Colonic mucosa (tissue), 4 donors: ENCODE measurements at places on chromosomes 3 and 15. TPM values are rescaled to one million over a fixed set of nuclear protein-coding genes. Genes with fewer than 3 reads are reported as not detected.

DNA sequence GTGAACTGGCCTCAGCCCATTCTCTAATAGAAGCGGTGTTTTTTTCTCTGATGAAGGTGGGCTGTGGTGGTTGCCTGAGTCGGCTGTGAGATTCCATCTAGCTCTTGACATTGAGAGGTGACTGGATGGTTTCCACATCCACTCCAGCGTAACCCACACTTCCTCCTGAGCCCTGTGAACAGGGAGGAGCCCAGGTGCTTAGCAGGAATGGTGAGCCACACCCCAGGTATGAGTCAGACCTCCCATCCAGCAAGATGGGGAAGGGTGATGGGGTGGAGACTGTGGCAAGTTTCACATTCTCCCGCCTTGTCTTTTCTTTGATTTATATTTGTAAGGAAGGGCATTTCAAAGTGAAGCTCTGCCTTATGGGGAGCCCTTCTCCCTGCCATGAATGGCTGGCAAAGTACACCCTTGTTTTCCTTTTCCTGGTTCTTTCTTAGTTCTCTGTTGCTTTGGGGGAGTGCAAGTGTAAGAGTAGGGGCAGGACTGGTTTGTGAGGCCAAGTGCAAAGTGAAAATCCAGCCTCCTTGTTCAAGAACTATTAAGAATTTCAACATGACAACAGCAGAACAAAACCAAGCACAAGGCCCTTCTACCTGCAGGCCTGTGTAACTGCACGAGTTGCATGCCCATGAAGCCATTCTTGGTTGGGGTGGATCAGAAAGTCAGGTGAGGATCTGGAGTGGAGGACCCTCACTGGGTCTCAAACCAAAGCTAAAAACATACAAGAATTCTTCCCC is 4.6 kb upstream of the TPRG1 start:
- DNase-seq, result peak; percentile 88
- no peaks in the 10 kb centered on the region for H3K4me1 ChIP-seq
- H3K27me3 ChIP-seq, result no peaks in the 10 kb centered on the region
- no peaks in the 10 kb centered on the region for H3K36me3 ChIP-seq
- no peak overlapping the region for H3K4me3 ChIP-seq
- H3K27ac ChIP-seq, result no peak overlapping the region

GRCh38 chr3:126389112-126389793 is 5.5 kb upstream of the CFAP100 start:
- no peaks in the 10 kb centered on the region for H3K4me1 ChIP-seq
- H3K27ac ChIP-seq, result no peak overlapping the region
- H3K27me3 ChIP-seq, result no peaks in the 10 kb centered on the region
- H3K36me3 ChIP-seq, result no peaks in the 10 kb centered on the region

- no peak overlapping the region for H3K4me3 ChIP-seq
- H3K27ac ChIP-seq, result no peak overlapping the region
- no peaks in the 10 kb centered on the region for H3K4me1 ChIP-seq
- no peaks in the 10 kb centered on the region for H3K27me3 ChIP-seq
- DNase-seq, result no peak
- H3K36me3 ChIP-seq, result no peaks in the 10 kb centered on the region
Observed at GRCh38 chr3:143035466-143036211, 34.3 kb downstream of the U2SURP start.

GRCh38 chr3:79162653-79163052 is 605.1 kb downstream of the ROBO1 start:
- no peaks in the 10 kb centered on the region for H3K36me3 ChIP-seq
- H3K4me3 ChIP-seq, result no peak overlapping the region
- no peaks in the 10 kb centered on the region for H3K4me1 ChIP-seq
- no peaks in the 10 kb centered on the region for H3K27me3 ChIP-seq

DNA sequence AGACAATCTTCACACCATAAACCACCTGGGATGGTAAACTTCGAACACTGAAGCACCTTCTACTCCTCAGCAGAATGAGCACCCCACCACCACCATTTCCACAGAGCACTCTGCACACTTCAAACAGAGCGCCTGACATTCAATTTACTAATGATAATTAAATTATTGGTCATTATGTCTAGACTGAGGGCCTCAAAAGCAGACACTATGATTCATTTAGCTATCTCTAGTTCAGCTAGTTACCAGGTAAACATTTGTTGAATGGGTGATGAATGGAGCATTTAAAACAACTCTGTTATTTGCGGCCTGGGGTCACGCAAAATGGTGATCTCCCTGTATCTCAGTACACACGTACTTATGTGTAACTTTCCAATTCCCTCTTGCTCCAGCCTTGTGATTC is 40.9 kb downstream of the ACAP2 start:
- DNase-seq, result no peak
- no peaks in the 10 kb centered on the region for H3K27me3 ChIP-seq
- no peak overlapping the region for H3K27ac ChIP-seq
- H3K36me3 ChIP-seq, result no peaks in the 10 kb centered on the region
- H3K4me3 ChIP-seq, result no peak overlapping the region
- H3K4me1 ChIP-seq, result no peaks in the 10 kb centered on the region

- DNase-seq, result no peak
- H3K27ac ChIP-seq, result peak overlapping the region; percentile 15
- H3K4me1 ChIP-seq, result peaks cover 21% of the 10 kb centered on the region
- no peaks in the 10 kb centered on the region for H3K36me3 ChIP-seq
Observed at GRCh38 chr15:60373327-60373726, 24.5 kb downstream of the ANXA2 start.

DNA sequence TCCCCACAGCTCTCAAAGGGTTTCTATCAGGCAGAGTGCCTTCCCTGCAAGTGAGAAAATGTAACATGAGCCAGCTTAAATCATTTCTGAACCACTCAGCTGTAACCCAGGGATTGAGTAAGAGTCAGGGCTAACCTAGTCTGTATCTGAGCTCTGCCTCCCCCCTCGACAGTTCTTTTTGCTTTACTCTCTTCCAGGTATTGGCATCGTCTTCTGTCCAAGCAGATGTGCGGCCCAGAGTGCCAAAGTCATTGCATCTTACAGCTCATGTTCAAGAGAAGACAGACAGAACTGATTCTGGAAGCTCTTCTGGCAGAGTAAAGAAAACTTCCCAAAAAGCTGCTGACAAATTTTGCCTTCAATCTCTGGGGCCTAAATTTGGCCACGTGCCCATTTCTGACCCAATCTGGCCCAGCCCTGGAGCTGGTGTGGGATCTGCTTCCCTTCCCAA is 74.8 kb downstream of the ABHD5 start:
- no peak for DNase-seq
- H3K27me3 ChIP-seq, result no peaks in the 10 kb centered on the region
- no peaks in the 10 kb centered on the region for H3K4me1 ChIP-seq
- H3K4me3 ChIP-seq, result no peak overlapping the region

- no peak for DNase-seq
- H3K4me1 ChIP-seq, result no peaks in the 10 kb centered on the region
- H3K36me3 ChIP-seq, result no peaks in the 10 kb centered on the region
- no peak overlapping the region for H3K4me3 ChIP-seq
- no peaks in the 10 kb centered on the region for H3K27me3 ChIP-seq
Observed at GRCh38 chr3:141511361-141511760, 24.5 kb downstream of the RASA2 start.

GRCh38 chr3:52006017-52006819 is 10.5 kb upstream of the RPL29 start:
- no peaks in the 10 kb centered on the region for H3K36me3 ChIP-seq
- DNase-seq, result no peak
- H3K27me3 ChIP-seq, result no peaks in the 10 kb centered on the region
- no peaks in the 10 kb centered on the region for H3K4me1 ChIP-seq
- H3K4me3 ChIP-seq, result no peak overlapping the region

GRCh38 chr3:117531078-117531767 is 821.6 kb downstream of the TUSC7 start:
- no peak for DNase-seq
- H3K4me3 ChIP-seq, result no peak overlapping the region
- no peaks in the 10 kb centered on the region for H3K36me3 ChIP-seq
- H3K27me3 ChIP-seq, result no peaks in the 10 kb centered on the region

GRCh38 chr3:129116482-129116946 is 5.1 kb downstream of the RAB43 start:
- H3K4me3 ChIP-seq, result no peak overlapping the region
- H3K27me3 ChIP-seq, result no peaks in the 10 kb centered on the region
- peaks cover 21% of the 10 kb centered on the region for H3K4me1 ChIP-seq
- DNase-seq, result peak; percentile 42
- H3K27ac ChIP-seq, result no peak overlapping the region

GRCh38 chr3:118910332-118910731 is 124.3 kb downstream of the IGSF11 start:
- H3K4me1 ChIP-seq, result no peaks in the 10 kb centered on the region
- H3K27me3 ChIP-seq, result no peaks in the 10 kb centered on the region
- no peak overlapping the region for H3K27ac ChIP-seq
- no peak overlapping the region for H3K4me3 ChIP-seq
- no peaks in the 10 kb centered on the region for H3K36me3 ChIP-seq

GRCh38 chr15:98953968-98954367 is 53.6 kb downstream of the PGPEP1L start:
- no peak for DNase-seq
- no peaks in the 10 kb centered on the region for H3K4me1 ChIP-seq
- H3K27ac ChIP-seq, result peak overlapping the region; percentile 44
- H3K36me3 ChIP-seq, result no peaks in the 10 kb centered on the region

GRCh38 chr15:87634361-87634760 is 622.2 kb downstream of the NTRK3 start:
- H3K27ac ChIP-seq, result no peak overlapping the region
- DNase-seq, result no peak
- H3K27me3 ChIP-seq, result no peaks in the 10 kb centered on the region
- H3K4me1 ChIP-seq, result no peaks in the 10 kb centered on the region
- no peaks in the 10 kb centered on the region for H3K36me3 ChIP-seq

GRCh38 chr15:91849749-91850161 is 3.8 kb upstream of the SLCO3A1 start:
- no peak overlapping the region for H3K4me3 ChIP-seq
- H3K27ac ChIP-seq, result no peak overlapping the region
- no peaks in the 10 kb centered on the region for H3K4me1 ChIP-seq

DNA sequence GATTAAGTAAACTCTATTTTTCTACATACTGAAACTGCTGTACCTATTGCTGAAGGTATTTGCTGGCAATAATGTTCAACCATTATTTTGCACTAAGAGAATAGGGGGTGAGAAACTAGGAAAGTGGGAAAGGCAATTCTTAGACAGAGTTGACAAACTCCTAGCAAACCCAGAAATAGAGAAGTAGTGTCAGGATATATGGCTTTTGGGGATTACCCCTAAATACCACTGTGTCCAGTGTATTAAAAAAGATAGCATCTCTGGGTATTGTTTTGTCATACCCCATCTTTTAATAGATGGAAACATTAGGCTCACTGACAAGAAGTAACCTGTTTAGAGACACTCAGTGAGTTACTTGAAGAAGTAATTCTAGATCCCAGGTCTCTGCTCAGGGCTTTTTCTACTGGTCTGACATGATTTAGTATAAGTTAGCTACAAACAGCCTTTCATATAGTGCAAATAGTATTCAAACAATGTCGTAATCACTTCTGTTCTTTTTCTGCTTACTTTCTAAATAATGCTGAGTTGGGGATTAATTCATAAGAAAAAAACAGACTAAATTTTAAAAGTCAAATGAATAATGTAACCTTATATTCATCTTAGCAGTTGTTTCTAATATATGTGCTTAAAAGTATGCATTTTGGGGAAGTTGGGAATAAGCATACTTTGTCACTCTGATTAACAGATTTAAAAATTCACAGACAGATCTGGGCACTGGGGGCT is 107.2 kb downstream of the IL1RAP start:
- H3K27me3 ChIP-seq, result no peaks in the 10 kb centered on the region
- no peak overlapping the region for H3K4me3 ChIP-seq
- no peak overlapping the region for H3K27ac ChIP-seq
- DNase-seq, result no peak
- no peaks in the 10 kb centered on the region for H3K36me3 ChIP-seq
- H3K4me1 ChIP-seq, result no peaks in the 10 kb centered on the region

- no peaks in the 10 kb centered on the region for H3K4me1 ChIP-seq
- no peak for DNase-seq
- no peak overlapping the region for H3K4me3 ChIP-seq
Observed at GRCh38 chr3:48344867-48345507, 11.5 kb upstream of the SPINK8 start.

GRCh38 chr3:141575879-141576743 is 89.3 kb downstream of the RASA2 start:
- no peak overlapping the region for H3K27ac ChIP-seq
- no peak overlapping the region for H3K4me3 ChIP-seq
- DNase-seq, result no peak
- H3K36me3 ChIP-seq, result no peaks in the 10 kb centered on the region
- H3K27me3 ChIP-seq, result no peaks in the 10 kb centered on the region
- no peaks in the 10 kb centered on the region for H3K4me1 ChIP-seq

- H3K27me3 ChIP-seq, result no peaks in the 10 kb centered on the region
- DNase-seq, result no peak
- H3K4me3 ChIP-seq, result no peak overlapping the region
Observed at GRCh38 chr15:25944386-25944785, 81.3 kb upstream of the ATP10A start.

DNA sequence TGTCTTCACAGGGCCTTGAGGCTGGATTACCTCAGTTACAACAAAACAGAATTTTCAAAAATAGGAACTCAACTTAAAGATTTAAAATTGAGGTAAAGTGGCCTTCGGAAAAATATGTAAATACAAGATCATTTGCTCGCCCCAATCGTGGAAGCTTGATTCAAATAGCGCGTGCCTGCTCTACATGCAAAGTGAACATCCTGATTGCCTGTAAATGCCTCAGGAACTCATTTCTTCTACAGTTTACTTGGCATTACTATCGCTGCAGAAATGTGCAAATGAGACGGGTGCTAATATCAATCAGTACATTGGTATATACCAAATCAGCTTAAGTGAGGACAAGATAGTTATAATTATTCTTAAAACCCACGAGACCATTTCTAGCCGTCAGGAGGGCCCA is 159.2 kb downstream of the XXYLT1 start:
- no peak for DNase-seq
- H3K27ac ChIP-seq, result no peak overlapping the region
- H3K27me3 ChIP-seq, result no peaks in the 10 kb centered on the region

DNA sequence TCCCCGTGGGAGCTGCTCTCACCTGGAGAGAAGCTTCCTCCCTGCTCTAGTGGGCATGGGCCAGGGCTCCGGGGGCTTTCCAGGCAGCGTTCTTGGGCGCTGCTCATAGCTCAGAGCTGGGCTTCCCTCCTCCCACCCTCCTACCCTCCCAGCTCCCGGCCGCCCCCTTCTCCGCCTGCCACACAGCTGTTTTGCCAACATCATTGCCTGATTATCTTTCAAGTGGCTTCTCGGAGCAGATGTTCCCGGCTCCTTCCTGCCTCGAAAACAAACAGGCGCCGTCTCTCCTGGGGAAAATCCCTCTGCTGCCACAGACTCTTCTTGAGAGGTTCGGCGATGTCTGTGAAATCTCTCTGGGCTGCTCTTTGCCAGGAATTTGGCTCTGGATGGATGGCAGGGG is 195.6 kb downstream of the RPLP1 start:
- H3K27ac ChIP-seq, result no peak overlapping the region
- H3K4me3 ChIP-seq, result no peak overlapping the region
- H3K36me3 ChIP-seq, result no peaks in the 10 kb centered on the region
- H3K27me3 ChIP-seq, result no peaks in the 10 kb centered on the region
- DNase-seq, result no peak
- no peaks in the 10 kb centered on the region for H3K4me1 ChIP-seq

LINS1 gene
- total RNA-seq, result 14.4 TPM

LRRK1 gene
- total RNA-seq, result 29.6 TPM

CHRD gene
- total RNA-seq, result 2.0 TPM

LYZL4 gene
- total RNA-seq, result not detected

GLDN gene
- total RNA-seq, result 8.6 TPM

NME9 gene
- not detected for total RNA-seq

SAMD7 gene
- not detected for total RNA-seq

NR1I2 gene
- 70.4 TPM for total RNA-seq

POC1A gene
- 7.6 TPM for total RNA-seq

VIPR1 gene
- total RNA-seq, result 98.0 TPM

SCG5 gene
- total RNA-seq, result 9.6 TPM

PP2D1 gene
- not detected for total RNA-seq

CCR3 gene
- not detected for total RNA-seq

IL5RA gene
- total RNA-seq, result 0.15 TPM

CDCP1 gene
- total RNA-seq, result 107 TPM

GOLGA8R gene
- total RNA-seq, result 0.54 TPM
